ENCODE measurements at places on chromosomes 1 and 21.

GRCh38 chr1:14598498-14599182 lies at the start of gene KAZN:
Gene KAZN, plus strand, starts transcription at chr1:14598685.
- DNase-seq: no peak

GRCh38 chr21:45888386-45889009 lies 93.1 kb upstream of the COL6A1 start:
- peak; percentile 23 for DNase-seq

DNA sequence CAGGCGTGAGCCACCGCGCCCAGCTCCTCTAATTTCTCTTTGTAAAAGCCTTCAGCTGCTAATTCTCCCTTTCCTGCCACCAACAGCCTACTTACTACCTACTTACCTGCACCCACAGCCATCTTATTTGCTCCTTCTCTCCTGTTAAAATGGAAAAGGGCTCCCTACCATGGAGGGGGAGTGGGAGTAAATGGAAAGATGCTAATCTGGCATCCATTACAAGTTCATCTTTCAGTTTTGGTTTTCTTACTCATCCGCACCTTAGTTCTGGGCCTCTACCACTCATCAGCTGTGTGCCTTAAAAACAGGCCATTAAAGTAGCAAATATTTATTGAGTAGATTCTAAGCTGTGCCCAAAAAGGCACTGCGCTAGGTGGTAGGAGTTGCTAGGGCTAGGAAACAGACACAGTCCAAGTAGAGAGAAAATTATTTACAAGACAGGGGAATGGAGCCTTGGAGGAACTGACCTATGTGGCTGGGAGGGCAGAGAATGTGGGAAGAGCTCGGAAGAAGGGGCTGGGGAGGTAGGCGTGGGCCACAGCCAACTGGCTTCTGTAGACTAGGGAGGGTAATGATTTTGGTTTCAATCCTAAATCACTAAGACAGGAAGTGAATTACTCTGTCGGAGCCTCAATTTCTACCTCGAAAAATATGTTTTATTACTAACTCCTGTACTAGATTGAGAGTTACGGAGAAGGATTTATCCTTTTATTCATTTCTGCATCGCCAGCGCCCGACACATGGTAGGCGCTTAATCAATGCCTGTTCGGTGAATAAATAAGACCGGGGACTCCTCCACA lies 685 bp upstream of the DDI2 start:
- DNase-seq: no peak

- DNase-seq: no peak
These were observed 116.3 kb downstream of the NCAM2 start for GRCh38 chr21:21114461-21114860.

DNA sequence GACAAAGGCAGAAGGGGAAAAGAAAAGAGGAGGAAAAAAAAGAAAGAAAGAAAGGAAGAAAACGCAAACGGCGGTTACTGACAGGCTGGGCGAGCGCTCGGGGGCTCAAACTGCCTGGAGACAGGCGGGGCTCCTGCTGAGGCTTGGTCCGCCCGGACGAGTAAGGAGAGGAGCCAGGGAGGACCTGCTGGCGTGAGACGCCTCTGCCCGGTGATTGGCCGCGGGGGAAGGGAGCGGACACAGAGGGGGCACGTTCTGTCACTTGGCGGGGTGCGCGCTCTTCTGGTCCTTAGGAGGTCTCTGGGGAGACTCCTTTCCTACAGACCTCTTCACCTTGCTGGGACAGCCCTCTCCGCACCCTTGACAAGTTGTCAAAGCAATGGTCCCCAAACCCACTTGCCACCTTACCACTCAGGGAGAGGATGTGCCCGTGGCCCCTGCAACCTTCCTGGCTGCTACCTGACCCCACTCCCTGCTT lies 791 bp upstream of the PIK3R3 start:
- no peak for DNase-seq

- no peak for DNase-seq
These were observed 79.0 kb downstream of the CD58 start for GRCh38 chr1:116491700-116492357.

DNA sequence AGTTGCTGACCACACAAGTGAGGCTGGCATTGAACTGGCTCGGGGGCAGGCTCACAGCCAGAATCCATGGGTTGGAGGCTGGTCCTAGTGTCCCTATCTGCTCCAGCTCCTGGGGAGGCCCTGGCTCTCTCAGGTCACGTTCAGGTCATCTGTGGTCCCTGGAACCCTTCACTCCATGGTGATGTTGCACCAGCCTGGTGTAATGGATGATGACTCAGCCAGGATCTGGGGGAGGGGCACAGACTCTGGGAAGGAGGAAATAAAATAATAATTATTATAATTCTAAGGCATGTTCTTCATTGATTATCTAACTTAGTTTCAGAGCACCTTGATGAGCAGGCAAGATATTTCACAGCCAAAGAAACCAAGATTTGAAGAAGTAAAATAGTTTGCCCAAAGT lies 26.6 kb upstream of the FCRL4 start:
- no peak for DNase-seq

DNA sequence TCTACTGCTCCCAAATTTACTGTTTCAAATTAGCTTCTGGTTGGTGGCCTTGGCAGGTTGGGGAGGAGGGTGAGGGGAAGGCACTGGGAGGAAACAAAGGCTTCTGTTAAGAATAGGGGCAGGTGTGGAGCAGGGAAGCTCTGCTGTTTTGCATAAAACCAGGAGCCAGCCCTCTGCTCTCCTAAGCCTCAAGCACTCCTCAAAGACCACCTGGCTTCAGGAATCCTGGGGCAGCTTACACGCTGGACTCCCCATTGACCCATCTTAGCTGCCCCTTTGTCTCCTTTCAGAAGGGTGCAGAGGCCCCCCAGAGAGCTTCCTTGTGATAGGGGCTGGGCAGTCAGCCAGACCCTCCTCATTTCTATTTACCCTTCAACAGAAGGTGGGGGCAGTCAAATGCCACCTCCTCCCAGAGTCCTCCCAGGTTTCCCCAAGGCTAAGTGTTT lies 11.5 kb upstream of the DHRS3 start:
- no peak for DNase-seq

DNA sequence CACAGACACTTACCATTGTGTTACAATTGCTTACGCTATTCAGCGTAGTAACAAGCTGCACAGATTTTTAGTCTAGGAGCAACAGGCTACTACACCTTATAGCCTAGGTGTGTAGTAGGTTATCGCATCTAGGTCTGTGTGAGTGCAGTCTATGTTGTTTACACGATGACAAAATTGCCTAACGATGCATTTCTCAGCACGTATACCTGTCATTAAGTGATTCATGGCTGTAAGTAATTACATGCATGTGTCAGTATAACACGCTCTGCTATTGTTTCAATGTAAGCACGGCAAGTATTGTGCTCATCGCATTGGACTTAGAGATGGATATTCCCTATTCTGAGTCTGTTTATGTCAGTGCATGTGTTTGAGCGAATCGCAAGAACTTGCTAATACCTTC lies 15.7 kb upstream of the ZBTB18 start:
- DNase-seq: no peak

- no peak for DNase-seq
These were observed 52.8 kb downstream of the IGSF21 start for GRCh38 chr1:18160290-18160942.

DNA sequence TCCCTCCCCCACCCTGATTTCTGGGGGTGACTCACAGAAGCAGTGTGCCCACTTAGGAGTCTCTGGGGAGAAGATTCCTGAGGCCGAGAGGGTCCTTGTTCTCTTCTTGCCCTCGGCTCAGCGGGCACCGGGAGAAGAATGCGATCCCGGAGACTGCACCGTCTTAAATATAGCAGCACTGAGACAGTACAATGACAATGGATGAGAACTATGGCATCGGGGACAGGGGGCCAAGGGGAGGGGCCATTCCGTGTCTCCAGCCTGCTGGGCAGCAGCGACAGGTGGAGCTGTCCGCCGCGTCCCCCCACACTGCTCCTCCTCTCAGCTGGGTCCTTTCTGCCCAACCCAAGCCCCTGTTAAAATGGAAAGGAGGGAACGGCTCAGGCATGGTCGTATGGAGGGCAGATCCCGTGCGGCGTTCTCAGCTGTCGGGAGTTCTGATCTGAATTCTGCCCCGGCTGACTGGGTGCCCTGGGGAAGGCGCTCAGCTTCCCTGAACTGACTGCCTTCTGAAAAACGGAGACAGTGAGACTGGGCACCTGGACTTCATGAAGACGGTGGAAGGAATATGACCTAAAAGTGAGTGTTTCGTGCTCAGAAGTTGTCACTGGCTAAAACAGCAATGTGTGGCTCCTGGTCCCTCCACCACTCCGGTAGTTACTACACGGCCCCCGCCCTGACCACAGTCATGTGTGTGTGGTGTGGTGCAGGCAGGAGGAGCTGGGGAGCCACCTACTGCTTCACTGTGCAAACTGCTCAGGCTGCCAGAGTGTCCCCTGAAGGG lies at the start of gene MYOM3:
Gene MYOM3, minus strand, starts transcription at position 140 of the 784 bp plus-strand sequence. CDS start 3,499 bp downstream, outside the sequence.
- DNase-seq: peak; percentile 4

Measured in SHP77 treated with DMSO at 0.1 percent for 48 hours (cell line).